ENCODE measurements at places on chromosomes 11 and 22.

GRCh38 chr11:66603072-66603471 lies 10.1 kb downstream of the CCS start:
- DNase-seq, result no peak

- DNase-seq, result no peak
Measured at GRCh38 chr11:63770763-63771162, 2.2 kb upstream of the ZFTA start.

DNA sequence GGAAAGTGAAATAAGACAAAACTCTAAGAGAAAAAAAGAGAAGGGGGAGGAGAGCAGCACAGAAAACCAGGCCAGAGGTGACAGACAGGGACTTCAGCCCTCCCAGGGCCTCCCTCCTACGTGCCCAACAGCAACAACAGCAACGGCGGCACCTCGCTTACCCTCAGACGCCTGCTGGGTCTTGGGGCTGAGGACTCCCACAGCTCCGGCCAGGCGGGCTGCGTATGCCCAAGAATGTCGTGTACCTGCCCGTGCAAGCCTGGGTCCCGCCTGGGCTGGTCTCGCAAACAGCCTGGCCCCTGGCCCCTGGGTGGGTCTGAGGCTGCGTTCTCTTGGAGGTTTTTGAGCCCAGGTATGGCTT lies 30.5 kb downstream of the ARAP1 start:
- peak; percentile 52 for DNase-seq

DNA sequence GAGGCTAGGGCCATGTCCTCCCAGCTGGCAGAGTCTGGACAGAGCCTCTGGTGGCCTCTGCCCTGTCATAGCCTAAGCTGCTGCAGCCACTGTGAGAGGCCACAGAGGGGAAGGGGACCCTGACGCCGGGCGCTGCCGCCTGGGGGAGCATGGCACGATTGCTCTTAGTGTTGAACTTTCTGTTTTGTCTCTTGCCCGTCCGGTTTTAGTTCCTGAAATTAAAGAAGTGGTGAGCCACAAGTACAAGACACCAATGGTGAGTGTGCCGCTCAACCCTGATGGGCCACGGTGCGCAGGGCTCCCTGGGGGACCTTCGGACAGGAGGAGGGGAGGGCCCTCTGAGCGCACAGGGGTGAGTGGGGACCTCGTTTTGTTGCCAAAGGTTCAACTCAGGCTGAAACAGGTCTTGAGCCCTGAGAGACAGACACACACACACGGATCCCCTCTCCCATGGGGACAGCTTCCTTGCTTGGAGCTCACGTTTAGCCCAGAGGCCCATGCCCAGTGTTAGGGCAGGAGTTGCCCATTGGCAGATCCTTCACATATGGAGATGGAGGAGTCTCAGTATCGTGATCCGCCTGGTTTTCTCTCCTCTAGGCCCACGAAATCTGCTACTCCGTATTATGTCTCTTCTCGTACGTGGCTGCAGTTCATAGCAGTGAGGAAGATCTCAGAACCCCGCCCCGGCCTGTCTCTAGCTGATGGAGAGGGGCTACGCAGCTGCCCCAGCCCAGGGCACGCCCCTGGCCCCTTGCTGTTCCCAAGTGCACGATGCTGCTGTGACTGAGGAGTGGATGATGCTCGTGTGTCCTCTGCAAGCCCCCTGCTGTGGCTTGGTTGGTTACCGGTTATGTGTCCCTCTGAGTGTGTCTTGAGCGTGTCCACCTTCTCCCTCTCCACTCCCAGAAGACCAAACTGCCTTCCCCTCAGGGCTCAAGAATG lies 23.8 kb downstream of the MYBPC3 start:
- DNase-seq, result no peak

DNA sequence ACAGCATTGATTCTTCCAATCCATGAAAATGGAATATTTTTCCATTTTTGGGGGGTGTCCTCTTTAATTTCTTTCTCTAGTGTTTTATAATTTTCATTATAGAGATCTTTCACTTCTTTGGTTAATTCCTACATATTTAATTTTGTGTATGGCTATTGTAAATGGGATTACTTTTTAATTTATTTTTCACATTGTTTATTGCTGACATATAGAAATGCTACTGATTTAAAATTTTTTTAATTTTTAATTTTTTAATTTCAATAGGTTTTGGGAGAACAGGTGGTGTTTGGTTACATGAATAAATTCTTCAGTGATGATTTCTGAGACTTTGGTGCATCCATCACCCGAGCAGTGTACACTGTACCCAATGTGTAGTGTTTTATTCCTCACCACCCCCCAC lies 26.6 kb upstream of the OOSP4B start:
- no peak for DNase-seq
